ENCODE measurements at places on chromosomes 1 and 21. TPM values are rescaled to one million over a fixed set of nuclear protein-coding genes. Genes with fewer than 3 reads are reported as not detected.

Gene OR10Z1
- total RNA-seq: not detected

DNA sequence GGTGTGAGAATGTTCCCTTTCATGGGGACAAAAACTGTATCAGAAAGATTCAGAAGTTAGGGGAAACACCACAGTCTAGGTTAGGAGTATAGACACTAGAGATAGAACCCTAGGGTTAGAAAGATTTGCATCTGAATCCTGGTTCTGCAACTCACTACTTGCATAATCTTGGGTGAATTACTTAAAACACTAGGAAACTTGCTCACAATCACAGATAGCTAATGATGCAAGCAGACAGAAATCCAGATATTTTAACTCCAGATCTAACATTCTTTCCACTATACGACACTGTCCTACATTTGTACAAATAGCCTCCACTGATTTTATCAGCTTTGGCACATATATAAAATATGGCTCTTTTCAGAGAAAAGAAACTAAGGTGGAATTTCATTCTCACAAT, 30.8 kb upstream of the GLIS1 start:
- DNase-seq: no peak

GRCh38 chr1:3743421-3743820, 8.8 kb upstream of the CCDC27 start:
- no peak for DNase-seq

- DNase-seq: no peak
Observed at GRCh38 chr21:37145635-37146111, 72.6 kb downstream of the TTC3 start.

GRCh38 chr1:184002071-184002470, 35.5 kb downstream of the COLGALT2 start:
- DNase-seq: no peak

Gene ZMYND12
- total RNA-seq: 1.1 TPM

DNA sequence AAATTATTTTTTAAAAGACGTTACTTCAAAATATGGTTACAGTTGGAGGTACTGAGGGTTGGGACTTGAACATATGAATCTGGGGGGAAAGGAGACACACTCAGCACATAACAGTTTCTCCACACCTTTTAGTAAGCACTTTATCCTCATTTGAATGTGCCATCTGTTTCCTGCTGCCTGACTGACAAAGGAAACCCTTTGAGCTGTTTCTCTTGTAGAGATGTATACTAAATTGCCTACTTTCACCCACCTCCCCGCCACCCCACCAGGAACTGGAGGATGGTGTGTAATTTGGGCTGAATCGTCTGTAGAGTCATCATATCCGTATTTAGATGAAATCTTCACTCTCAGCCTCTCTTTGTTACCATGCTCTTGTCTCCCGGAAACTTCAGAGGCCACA, 108.1 kb downstream of the KAZN start:
- DNase-seq: no peak

GRCh38 chr1:214432245-214432644, 119.2 kb downstream of the PTPN14 start:
- DNase-seq: no peak

GRCh38 chr1:151710187-151710840, 6.3 kb downstream of the CELF3 start:
- DNase-seq: peak; percentile 43

Data from natural killer cell (primary cell).